ENCODE measurements at places on chromosomes 1 and 21.

GRCh38 chr1:32611859-32612188, 38.5 kb downstream of the ZBTB8OS start:
- no peak for DNase-seq

DNA sequence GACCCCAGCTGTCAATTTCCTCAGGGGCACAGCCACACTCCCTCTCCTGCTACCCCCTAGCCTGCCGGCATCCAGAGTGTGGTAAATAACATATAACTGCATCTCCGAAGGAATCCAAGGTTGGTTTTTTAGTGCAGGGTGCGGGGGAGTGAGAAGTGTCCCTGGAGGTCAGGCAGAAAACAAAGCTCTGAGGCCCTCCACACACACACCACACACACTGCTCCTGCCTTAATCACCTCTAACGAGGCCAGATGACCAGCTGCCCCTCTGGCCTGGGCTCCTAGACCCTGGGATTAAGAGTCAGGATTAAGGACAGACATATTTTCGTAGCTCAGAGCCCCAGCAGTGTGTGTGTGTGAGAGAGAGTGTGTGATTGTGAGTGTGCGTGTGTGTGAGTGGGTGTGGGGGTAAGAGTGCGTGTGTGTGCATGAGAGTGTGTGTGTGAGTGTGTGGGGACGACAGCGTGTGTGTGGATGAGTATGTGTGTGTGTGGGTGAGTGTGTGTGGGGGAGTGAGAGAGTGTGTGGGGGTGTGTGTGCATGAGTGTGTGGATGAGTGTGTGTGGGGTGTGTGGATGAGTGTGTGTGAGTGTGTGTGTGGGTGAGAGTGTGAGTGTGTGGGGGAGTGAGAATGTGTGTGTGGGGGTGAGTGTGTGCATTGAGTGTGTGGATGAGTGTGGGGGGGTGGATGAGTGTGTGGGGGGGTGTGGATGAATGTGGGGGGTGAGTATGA, 14.6 kb downstream of the SDC3 start:
- DNase-seq = no peak

DNA sequence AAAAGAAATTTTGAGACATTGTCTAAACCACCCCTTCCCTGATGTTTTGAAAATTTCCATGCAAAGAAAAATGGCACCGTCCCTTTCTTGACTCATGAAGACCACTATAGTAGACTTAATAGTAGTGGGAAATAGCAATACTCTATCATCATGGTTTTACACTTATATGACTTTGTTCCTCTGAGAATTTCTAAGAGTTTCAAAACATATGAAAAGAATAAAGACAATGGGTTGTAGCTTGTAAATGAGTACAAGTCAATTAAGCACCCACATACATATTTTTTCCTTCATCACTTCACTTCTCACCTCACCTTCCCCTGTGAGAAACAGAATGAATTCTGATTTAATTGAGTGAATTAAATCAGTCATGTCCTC, 151.7 kb downstream of the LYPLAL1 start:
- DNase-seq = no peak

DNA sequence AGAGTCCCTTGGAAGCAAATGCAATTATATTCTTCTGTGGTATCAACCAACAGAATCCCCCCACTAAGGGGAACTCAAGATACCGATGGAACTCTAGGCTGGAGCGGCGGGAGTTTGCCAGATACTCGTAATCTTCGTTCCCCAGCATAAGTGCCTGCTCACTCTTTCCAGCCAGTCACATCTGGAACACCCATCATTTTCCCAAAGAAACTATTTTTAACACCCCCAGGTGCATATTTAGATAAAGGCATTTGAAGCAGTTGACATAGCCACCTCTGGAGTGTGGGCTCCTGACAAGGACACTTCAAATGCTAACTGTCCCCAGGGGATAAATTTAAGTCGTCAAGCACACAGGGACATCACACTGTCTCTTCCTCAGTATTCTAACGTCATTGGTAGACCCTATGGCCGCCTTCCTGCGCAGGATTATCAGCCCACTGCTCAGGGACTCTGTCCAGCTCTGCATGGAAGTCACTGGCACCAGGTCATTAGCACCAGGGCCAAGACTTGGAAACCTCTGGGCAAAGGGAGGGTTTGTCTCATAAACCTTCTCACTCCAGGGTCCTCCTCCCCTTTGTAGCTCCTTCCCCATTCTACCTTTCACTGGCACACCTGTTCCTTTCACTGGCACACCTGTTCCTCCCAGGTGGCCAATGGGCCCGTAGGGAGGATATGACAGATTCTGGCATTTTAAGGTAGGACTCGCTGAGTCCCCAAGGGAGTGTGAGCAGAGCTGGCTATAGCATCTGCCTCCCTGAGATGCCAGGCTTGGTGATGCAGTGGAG, 48.8 kb downstream of the H3-3A start:
- DNase-seq = peak; percentile 31

DNA sequence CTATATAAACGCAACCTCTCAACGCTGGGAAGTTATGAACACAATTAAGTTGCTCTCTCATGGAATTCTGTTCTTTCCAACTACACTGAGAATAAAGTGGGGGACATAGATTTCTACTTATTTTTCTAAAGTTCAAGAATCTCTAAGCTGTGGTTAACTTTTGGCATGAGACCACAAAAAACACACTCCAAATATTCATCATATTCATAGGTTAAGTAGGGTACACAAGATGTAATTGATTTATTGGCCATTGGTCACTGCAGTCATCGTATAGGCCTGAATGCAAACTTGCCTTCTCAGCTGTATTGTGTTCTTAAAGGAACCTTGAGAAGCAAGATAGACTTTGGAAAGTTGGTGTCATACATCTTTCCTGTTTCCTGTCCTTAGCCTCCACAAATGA, 40.3 kb downstream of the PRRX1 start:
- no peak for DNase-seq

GRCh38 chr1:153842006-153842471, 66.8 kb downstream of the SLC27A3 start:
- no peak for DNase-seq

DNA sequence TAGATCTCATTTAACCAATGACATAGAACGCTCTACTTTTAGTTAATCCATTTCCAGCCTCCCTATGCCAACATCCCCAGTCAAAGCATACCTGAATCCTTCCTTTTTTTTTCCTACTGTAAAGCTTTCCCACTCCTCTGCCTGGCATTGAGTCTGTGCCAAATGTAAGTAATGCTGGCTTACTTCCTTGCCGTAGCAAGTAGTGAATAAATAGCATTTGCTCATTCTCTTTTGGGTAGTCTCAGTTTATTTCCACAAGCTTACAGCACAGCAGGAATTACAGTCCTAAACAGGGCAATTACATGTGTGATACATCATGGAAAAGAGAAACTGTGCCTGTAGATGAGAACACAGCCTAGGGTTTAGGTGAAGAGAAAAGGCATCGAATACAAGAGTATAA, 352.6 kb upstream of the NEGR1 start:
- DNase-seq = peak; percentile 83

DNA sequence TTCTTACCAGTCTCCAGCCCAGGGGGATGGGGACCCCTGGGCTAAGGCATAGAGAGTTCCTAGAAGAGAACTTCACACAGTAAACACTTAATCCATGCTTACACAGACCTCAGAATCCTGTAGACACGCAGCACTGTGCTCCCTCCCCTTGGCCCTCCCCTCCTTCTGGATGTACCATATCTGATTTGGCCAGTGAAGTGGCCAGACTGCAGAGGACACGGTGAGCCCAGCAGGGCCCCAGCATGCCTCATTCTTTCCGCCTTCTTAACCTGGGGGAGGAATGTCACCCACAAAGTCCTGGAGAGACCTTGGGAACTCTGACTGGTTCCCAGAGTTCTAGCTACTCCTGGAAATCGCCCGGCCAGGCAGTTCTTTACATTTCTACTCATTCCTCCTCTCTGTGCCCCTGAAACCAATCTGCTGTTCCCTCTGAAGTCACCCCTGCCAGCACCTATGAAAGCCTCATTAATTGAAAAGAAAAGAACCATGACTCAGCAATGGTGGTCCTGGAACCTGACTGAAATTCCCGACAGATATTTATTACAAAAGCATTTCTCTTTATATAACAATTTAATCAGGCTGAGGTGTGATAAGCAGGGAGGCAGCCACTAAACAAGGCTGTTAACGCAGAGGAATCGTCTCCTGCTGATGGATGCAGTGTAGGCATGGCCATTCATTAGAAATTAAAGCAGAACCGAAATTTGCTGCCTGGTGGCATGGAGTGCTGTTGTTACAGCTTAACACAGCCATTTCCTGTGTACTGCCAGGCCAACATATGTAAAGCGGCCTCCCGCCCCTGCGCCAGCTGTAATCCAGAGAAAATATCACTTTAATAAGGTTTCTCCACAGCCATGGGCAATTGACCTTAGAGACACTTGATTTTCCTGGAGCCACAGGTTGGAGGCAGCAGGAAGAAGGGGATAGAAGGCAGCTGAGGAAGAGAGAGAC, 74.6 kb upstream of the KCND3 start:
- DNase-seq = no peak
